M059J (cell line): ENCODE measurements at places on chromosomes 3 and 15. TPM values are rescaled to one million over a fixed set of nuclear protein-coding genes. Genes with fewer than 3 reads are reported as not detected.

DNA sequence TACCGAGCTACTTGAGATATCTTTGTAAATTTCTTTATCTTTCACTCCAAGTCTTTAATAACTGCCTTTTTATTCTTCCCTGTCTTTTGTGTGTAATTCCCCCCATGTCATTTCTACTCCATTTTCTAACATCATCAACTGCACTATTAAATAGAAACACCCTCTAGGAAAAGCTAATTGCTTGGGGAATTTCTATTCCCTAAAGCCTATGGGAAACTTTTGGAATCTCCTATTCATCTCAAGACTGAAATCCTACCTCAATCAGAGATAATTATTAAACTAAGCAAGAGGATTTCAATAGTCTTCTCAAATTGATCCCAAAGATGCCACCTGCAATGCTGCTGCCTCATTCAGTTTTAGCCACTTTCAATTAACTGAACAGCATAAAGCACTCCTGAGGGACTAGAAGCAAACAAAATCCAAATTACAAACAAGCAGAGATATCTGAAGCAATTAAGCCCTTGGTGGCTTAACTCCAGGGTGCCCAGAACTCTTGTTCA is 598.7 kb downstream of the IGSF11 start:
- DNase-seq = no peak

DNA sequence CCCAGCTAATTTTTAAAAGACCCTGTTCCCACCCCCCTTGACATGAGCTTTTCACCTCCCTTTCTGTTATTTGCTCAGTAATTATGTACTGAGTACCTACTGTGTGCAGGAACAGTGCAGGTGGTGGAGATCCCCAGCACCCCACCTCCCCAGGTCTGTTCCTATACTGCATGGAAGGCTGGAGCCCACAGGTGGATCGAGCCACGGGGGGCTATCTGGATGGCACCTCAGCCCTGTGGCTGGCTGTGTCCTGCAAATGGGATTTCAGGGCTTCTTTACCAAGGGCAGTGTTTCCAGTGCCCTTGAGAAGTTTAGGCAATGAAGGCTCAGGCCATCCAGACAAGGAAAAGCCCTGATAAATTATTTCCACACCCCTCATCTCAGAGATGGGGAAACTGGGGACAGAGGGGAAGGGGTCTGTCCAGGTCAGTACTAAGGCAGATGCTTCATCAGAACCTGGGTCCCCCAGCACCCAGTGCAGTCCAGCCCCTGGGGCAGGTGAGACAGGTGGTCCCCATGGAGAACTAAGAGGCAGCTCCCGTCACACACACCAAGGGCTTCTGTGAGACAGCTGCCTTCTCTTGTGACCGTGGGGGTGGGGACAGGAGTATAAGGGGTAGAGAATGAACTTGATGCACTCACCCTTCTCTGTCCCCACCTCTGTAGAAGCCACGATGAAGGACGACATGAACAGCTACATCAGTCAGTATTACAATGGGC is 109.6 kb downstream of the ETFA start:
- no peak for DNase-seq

- no peak for DNase-seq
These were observed 841.4 kb downstream of the NSUN3 start for GRCh38 chr3:94904156-94904674.

DNA sequence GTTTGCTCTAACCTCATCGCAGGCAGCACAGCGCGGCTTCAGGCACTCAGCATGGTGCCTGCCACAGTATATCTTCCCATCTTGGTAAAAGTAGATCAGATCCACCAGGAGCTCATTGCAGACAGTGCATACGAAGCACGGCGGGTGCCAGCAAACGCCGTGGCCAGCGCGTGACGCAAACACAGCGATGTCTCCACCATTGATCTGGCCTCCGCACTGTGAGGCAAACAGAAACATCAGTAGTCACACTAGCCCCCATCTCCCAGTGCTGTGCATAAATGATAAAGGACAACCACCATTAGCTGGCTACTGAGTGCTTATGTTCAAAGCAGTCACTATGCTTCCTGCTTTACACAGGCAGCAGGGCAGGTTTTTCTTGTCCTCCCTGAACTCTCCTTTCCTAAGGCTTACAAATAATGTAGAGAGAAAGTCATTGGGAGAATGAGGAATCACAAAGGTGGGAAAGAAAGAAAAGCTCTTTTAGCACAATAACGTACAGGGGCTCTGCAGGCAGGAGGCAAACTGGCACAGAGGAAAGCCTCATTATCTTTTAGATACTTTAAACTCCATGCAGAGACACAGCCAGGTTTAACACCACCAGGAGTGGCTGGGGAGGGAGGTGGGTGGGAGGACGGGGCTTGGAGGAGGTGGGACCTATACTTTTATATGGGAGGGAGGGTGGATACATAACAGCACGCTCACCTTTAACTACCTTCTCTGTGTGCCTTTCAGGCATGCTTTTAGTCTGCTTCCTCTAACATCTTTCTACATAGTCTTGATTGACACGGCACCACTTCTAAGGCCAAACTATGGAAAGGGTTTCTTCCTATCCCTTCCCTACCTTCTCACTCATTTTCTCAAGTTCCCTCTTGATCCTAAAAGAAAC is 67.9 kb downstream of the PRICKLE2 start:
- no peak for DNase-seq

GRCh38 chr15:59456114-59456513 is 18.1 kb downstream of the FAM81A start:
- DNase-seq = no peak

C3orf20 gene
- not detected in 2 replicates for total RNA-seq

GRCh38 chr15:92120094-92120795 is 266.7 kb downstream of the SLCO3A1 start:
- DNase-seq = no peak

- no peak for DNase-seq
These were observed 35.7 kb downstream of the KLF15 start for GRCh38 chr3:126321490-126321889.

GRCh38 chr3:139547666-139548065 is 8.1 kb upstream of the RBP1 start:
- DNase-seq = no peak

- DNase-seq = no peak
These were observed 218.0 kb upstream of the ROBO1 start for GRCh38 chr3:79985816-79986215.

- peak; percentile 6 for DNase-seq
These were observed 280.8 kb upstream of the UBE2E2 start for GRCh38 chr3:22922317-22922716.

RASL12 gene
- not detected in 2 replicates for total RNA-seq

DNA sequence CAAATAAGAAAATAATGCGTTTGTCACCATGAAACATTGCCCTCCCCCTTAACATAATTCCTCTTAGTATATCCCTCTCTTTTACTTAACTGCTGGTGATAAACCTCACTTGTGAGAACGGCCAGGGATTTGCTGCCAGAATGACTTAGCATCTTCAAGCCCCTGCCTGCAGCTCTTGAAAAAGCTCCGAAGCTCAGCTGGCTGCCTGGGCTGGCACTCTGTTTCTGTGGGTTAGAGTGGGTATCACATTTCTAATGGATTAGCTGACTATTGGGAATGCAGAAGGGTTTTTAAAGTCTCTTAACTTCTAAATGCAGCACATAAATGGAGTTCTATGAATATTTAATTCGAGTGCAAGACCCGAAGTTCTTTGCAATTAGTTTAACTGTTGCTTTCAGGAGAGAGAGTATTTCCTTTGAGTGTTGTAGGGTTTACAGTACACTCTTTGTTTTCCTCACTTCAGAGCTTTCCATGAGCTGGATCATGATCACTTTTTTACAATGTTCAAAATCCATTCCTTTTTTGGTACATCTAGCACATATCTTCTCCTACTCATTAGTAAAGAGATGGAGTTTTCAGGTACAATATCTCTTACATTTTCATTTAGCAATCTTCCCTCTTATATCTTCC is 124.7 kb upstream of the RBMS3 start:
- no peak for DNase-seq

DNA sequence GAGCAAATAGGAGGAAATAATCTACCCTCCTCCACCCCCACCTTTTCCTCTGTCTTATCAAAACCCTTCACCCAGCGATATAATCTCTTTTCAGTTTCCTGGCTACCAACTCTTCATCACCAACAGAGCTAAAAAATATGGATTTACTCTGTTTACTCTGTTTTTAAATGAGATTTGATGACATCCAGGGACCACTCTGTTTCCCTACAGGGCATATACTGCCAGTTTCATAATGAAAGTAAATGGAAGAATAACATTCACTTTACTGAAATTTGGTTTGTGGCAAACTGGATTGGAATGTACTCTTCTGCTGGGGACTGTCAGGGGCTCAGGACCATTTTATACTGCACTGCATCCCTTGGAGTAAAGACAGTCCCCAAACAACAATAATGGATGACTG is 80.1 kb upstream of the PTX3 start:
- no peak for DNase-seq

DNA sequence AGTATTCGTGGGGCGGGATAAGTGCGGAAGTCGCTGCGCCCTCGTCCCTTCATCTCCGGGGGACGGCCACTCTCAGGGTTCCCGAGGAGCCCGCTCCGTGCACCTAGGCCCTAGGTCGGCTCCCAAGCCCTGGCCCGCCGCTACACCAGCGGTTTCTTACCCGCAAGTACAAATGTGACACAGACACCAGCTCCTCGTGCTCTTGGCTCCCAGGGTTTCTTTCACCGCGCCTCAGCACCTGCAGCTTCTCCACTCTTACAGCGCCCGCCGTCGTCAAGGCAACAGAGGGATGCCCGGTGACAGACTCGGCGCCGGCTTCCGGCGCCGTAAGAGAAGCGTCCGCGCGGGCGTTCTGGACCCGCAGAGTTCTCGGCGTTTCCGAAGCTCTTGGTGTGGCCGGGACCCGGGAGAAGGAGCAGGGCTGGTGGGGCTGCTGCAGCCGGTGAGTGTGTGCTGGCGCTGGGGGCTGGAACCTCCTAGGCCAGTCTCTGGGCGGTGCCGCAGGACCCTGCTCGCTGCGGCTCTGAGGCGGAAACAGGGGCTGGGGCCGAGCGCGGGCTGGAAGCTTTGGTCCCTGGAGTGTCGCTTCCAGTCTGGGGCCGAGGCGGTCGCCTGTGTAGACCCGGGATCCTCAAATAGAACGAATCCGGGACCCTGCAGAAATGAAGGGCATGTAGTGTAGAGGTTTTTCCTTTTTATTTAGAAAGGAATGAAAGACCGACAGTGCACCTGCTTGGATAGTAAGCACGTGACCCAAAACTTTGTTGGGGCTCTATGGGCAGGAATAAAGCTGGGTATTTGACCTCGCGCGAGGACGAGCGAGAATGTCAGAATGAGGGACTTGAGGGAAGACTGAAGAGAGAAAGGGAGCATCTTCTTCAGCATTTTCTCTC is 155.4 kb upstream of the GOLGA6L4 start:
- peak; percentile 18 for DNase-seq

- DNase-seq = no peak
These were observed 36.4 kb downstream of the MB21D2 start for GRCh38 chr3:192881159-192881786.

SLC12A8 gene
- total RNA-seq = 44.5 and 57.6 TPM in 2 replicates

DNA sequence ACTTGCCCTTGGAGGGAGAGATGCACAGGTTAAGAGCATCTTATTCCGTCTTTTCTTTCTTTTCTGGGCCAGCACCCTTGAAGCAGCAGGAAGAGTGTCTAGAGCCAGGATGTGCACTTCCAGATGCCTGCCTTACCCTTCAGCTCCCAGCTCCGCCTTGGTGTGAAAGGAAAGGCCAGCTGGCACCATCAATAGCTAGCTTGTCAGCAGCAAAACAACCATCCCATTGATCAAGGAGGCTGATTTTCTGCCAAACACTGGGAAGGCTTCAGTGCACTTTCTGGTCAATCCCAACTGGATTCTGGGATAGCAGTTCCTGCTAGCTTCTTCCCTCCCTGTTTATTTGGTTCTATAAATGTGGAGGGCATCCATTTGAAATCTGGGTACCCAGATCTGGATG is 110.9 kb upstream of the GALNT15 start:
- DNase-seq = no peak

SNURF gene
- 3.0 and 7.0 TPM in 2 replicates for total RNA-seq

SPTSSB gene
- not detected in 2 replicates for total RNA-seq

DNA sequence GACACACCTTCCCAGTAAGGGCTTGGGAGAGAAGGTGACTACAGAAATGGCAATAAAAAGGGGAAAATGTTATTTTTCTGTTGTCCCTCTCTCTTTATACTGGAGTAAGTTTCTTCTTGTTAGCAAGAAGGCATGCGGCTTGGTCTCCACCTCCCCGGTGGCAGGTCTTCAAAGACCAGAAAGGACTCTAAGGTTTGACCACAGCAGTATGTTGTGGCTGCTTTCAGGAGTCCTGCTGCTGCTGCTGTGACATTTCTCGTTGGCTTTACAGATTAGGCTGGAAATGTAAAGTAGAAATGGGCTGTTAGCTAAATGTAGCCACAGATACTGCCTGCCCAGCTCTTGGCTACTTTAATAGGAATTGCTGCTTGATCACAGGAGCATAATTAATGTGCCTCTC is 175.8 kb upstream of the ZBTB20 start:
- no peak for DNase-seq

DNA sequence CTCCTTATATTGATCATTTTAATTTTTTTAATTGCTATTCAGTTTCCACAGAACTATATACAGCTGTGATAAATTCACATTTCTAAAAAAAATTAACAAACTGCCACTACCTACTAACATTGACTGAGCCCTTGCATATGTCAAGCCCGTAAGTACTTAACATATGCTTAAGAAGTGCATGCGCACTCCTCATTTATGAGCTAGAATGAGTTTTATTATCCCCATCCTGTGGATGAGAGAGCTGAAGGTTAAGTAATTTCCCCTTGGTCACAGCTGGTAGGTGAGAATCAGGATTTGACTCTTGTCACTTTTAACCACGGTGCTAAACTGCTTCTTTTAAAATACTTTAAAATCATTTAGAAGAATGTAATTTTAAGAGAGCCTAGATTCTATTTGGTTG is 25.9 kb downstream of the CXCR6 start:
- no peak for DNase-seq

VGLL3 gene
- total RNA-seq = 13.9 and 17.5 TPM in 2 replicates

TMEM108 gene
- total RNA-seq = 0.69 and 1.7 TPM in 2 replicates

- no peak for DNase-seq
These were observed 9.6 kb downstream of the DVL3 start for GRCh38 chr3:184164648-184165330.

CKMT1B gene
- not detected in 2 replicates for total RNA-seq

EIF4E3 gene
- 0.07 and 0.39 TPM in 2 replicates for total RNA-seq

TMEM212 gene
- total RNA-seq = not detected in 2 replicates

DNA sequence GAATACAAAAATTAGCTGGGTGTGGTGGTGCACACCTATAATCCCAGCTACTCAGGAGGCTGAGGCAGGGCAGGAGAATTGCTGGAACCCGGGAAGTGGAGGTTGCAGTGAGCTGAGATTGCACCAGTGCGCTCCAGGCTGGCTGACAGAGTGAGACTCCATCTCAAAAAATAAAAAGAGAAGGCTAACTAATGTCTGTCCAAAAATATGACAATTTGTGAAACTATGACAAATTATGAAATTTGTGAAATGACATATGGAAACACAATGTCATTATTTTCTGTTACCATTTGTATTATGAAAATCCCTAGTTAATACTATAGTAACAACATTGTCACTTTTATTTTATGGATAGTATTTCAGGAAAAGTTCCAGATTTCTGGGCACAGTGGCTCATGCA is 1306.3 kb upstream of the EPHA6 start:
- DNase-seq = no peak

ARRDC4 gene
- total RNA-seq = 9.9 and 13.9 TPM in 2 replicates

GRCh38 chr15:76983590-76984375 is 11.1 kb upstream of the PSTPIP1 start:
- DNase-seq = no peak
